Fibroblast of skin of back (primary cell): ENCODE measurements at places on chromosomes 3 and 15.

DNA sequence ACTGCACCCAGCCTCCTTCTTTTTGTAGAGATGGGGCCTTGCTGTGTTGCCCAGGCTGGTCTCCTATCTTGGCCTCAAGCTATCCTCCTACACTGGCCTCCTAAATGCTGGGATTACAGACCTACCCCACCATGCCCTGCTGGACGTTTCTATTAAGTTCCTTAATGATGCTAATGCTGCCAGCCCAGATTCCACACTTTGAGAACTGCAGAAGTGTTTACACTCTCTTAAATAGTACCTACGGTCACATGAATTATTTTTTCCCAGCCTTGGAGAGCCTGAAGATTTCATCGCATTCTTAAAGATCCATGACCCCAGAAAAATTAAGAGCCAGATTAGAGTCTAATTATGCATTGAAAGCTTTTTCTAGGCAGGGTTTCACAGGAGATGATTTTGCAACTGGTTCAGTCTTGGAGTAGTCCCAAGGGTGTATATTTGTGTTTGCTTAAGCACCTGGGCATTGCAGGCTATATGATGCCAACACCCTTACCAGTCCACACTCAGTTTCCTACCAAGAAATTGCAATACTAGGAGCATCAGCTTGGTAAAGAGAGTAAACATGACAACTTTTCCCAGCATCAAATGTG lies 36.6 kb downstream of the TM4SF4 start:
- DNase-seq = no peak

DNA sequence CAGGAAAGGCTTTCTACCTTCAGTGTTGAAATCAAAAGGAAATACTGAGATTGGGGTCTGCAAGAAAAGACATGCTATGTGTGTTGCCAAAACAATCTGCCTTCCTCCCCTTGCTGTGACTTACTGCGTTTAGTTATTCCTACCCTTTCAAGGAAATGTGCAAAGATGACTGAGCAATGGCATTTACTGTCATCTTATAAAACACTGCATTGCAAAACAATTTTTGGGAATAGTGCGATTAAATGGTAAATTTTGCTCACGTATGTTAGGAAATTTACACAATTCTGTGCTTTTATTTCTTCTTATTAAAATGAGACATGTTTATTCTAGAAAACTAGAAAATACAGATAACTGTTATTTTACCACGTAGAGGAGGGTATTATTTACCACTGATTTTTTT lies 45.8 kb downstream of the PDE8A start:
- no peak for DNase-seq

GRCh38 chr3:99878005-99878404 lies 60.3 kb downstream of the CMSS1 start:
- peak; percentile 92 for DNase-seq

DNA sequence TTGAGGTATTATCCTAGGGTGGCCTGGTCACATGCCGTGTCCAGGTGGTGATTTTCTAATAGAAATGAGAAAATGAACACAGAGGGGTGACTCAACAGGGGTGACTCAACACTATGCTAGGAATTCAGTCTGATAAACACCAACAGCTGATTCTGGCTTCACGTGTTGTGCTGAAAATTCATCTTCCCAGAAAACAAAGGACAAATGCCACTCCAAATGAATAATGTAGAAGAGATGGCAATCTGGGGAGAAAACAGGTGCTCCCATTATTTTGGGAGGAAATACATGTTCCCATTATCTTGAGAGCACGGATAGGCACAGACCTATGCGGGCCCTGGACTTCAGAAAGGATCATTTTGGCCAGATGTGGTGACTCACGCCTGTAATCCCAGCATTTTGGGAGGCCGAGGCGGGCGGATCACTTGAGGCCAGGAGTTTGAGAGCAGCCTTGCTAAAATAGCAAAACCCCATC lies 101.2 kb upstream of the MEX3B start:
- peak; percentile 85 for DNase-seq

- DNase-seq = no peak
These were observed 1.4 kb downstream of the MORF4L1 start for GRCh38 chr15:78873793-78874765.

DNA sequence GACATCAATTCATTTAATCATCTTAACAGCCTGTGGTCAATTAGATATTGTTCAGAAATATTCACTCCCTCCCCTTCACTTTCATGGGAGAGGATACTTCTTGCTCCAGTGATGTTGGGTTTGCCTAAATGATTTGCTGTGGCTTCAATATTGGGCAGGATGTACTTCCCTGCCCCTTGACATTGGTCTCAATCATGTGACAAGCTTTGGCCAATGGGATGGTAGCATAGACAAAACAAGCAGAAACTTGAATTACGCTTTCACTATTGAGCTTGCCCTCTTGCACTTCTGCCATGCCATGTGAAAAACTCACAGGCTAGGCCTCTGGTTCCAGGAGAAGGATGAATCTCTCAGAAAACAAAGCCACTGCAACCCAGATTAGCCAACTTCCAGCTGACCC lies 42.2 kb upstream of the STT3B start:
- DNase-seq = no peak

- DNase-seq = peak; percentile 22
These were observed 308.5 kb downstream of the ROBO2 start for GRCh38 chr3:77348244-77348855.

- DNase-seq = no peak
These were observed 32.6 kb upstream of the ESYT3 start for GRCh38 chr3:138401834-138402233.

GRCh38 chr3:167866331-167866730 lies 130.8 kb downstream of the SERPINI1 start:
- no peak for DNase-seq

DNA sequence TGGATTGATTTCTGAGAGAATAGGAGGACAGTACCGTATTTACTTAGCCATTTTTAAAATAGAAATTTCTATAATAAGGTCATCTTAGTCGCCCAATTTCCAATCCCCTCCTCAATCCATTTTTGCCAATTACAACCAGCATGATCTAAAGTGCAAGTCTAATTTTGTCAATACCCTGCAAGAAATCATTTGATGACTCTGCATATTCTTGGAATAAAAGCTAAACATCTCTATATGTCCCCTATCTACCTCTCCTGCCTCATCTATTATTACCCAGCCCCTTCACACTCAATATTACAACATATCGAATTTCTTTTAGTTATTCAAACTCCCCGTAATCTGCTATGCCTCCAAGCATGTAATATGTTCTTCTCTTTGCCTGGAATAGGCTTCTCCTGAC lies 41.9 kb upstream of the TEX55 start:
- no peak for DNase-seq

- DNase-seq = no peak
These were observed 28.8 kb upstream of the MKRN3 start for GRCh38 chr15:23536659-23537058.

GRCh38 chr15:69742361-69742760 lies 289.7 kb downstream of the RPLP1 start:
- no peak for DNase-seq

DNA sequence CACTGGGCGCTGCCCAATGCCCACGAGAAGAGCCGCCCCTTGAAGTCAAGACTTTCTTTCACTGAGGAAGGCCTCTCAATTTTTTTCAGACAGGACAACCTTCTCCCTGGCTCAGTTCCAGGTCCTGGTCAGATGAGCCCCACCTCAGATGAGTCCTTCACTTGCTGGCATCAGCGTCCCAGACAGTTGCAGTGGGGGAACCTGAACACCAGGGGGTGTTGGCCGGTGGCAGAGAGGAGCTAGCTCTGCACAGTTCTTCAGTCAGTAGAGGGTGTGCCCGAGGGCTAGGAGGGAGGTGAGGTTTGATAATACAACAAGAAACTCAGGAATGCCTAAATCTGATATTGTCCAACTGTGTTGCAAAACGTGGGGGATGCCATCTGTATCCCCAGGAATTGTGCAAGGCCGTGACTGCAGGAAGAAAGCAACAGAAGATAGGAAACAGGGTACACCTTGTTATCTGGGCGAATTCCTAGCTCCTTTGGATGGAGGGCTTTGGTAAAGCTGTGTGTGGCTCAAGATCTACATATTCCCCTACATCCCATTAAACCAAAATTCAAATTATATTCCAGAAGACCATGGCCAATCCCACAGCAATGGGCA lies 34.3 kb downstream of the CCR3 start:
- DNase-seq = peak; percentile 11

- no peak for DNase-seq
These were observed 4.9 kb downstream of the EPB42 start for GRCh38 chr15:43215961-43216360.

DNA sequence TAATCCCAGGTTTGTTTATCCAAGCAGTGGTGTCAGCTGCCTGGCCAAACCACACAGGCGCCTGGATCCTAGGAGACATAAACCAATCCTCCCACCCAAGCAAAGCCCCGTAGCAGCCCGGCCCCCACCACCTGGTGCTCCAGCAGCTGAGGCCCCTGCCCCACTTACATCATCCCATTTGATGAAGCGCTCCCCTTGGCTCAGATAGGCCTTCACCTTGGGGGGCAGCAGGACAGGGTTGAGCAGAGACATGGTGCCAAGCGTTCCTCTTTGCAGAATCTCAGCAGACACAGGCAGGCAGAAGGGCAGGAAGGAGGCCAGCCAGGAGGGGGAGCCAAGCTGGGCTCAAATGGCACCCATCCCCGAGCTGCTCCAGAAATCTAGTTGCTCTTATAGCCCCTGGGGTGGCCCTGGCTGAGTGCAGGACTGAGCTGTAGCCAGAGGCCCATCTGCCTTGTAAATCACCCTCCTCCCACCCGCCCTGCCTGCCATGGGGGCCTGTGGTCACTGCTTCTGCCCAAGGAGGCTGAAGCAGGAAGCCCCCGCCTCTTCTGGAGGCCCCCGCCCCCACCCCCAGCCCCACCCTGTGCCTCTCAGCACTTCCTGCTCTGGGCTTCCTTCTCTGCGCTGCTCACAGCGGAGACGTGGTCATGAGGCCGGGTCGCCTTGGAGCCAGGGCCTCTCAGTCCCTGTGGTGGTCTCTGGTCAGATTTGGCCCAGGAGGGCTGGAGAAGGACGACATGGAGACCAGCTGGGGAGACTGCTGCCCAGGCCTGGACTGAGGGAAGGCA lies at the start of gene PLCB2:
Gene PLCB2 (minus strand): TSS at position 515 of the 791 bp plus-strand sequence. CDS start 263 bp downstream, at position 252.
- DNase-seq = no peak

GRCh38 chr3:139225548-139225947 lies 118.3 kb upstream of the MRPS22 start:
- DNase-seq = no peak

DNA sequence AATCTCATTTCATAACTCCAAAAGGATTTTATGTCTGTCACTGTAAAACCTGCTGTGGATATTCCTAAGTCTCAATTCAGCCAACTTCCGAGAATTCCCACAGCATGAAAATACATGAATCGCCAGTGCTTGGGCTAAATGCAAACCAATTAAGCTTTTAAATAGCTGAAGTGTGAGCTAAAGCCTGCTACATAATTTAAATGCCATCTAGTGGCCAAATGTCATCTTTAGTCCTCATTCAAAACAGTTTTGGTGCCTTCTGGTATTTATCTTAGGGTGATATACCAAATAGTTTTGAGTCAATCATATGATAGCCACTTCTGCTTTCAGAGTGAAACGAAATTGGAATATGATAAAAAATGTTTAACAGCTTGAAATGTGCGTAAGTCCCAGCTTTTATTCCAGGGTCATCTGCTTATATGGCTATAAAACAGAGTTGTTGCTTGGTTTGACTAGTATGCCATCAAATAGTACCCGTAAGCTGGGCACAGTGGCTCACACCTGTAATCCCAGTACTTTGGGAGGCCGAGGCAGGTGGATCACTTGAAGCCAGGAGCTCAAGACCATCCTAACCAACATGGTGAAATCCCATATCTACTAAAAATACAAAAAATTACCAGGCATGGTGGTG lies 41.8 kb upstream of the CCNL1 start:
- peak; percentile 65 for DNase-seq

GRCh38 chr15:57456559-57456958 lies 80.3 kb downstream of the CGNL1 start:
- no peak for DNase-seq

- peak; percentile 87 for DNase-seq
These were observed 58.3 kb upstream of the TRAK1 start for GRCh38 chr3:42032693-42033349.

GRCh38 chr3:9951126-9951525 lies 1.1 kb downstream of the PRRT3 start:
- no peak for DNase-seq

DNA sequence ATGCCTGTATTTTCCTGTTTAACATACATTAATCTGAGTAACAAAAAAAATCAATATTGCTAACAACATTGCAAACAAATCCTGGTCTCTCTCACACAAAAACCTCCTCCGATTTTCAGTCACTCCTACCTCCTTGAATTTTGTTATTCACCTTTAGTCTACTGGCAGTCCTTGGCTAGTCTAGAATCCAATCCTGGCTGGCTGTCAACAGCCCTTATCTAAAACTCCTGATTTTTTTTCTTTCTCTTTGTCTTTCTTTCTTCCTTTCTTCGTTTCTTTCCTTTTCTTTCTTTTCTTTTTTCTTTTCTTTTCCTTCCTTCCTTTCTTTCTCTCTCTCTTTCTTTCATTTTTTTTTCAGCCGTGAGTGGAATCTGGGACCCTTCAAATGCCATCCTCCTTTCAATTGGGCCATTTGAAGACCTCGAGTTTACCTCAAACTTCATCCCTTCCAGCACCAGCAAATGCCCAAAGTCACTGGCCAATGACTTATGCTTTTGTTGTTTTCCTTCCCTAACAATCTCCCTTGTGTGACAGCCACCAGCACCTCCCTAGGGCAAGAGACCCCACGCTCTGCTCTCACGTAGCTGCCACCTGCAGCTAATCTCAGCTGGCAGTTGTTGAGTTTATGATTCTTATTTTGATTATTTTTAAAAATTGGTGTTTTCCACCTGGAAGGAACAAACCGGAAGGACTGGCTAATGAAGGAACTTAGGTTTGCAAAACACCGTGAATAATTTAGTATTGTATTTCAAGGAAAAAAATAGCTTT lies 6.8 kb upstream of the ONECUT1 start:
- DNase-seq = no peak
